ENCODE measurements at places on chromosomes 5 and 9.
A peak's percentile ranks its signal among the peaks of the same experiment; 100 is the strongest.

GRCh38 chr9:72365525-72366256, 683 bp upstream of the ZFAND5 start:
- ATAC-seq: peak; percentile 72

DNA sequence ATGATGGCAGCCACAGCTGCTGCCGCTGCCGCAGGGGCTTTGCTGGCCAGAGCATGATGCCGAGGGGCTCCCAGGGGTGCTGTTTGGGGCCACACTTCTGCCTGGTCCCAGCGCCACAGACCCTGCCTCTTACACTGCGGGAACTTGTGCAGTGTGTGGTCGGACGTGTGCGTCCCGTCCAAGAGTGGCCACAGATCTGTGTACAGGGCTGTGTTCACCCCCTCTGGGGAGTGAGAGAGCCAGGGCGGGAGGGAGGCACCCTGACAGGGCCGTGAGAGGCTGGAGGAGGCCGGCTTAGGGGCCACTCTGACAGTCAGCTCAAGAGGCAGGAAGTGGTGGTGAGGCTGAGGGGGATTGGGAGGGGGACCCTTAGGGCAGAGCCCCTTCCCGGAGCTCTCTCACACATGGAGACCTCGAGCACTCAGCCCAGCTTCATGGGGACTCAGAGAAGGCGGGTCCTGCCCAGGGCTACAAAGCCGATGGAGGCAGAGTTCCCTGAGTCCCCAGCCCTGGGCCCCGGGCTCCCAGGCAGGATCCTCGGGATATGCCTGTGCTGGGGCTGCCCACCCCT, 13.1 kb upstream of the CARD19 start:
- ATAC-seq: no peak

DNA sequence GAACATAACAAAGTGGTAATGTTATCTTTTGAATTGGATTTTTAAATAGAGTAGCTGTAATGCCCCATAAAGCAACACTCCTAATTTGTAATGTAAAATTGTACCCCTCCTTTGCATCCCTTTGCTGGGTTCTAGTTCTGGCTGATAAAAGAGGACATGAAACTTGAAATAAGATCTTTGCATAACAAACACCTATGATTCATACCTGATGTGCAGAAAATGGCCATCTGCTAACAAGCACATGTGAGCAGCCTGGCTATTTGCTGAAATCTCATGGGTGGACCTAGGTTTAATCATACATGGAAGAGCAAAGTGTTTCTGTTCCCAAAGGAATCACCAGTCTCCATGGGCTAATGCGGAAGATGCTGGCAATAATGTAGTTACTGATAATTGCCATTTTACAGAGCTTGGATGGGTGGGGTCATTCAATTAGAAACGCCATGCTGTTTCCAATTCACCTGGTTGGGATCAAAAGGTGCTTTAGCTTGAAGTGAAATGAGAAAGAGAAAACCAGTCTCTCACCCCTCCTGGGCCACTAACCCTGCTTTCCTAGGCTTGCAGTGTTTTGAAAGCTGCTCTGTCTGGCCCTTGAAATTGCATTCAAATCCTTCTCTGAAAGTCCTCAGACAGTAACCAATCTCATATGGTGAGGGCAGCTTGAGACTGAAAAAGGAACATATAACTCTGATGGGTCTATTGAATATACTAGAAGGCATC, 585.1 kb downstream of the TLE4 start:
- no peak for ATAC-seq

- no peak for ATAC-seq
These were observed 20.0 kb upstream of the GDNF start for GRCh38 chr5:37859805-37860204.

DNA sequence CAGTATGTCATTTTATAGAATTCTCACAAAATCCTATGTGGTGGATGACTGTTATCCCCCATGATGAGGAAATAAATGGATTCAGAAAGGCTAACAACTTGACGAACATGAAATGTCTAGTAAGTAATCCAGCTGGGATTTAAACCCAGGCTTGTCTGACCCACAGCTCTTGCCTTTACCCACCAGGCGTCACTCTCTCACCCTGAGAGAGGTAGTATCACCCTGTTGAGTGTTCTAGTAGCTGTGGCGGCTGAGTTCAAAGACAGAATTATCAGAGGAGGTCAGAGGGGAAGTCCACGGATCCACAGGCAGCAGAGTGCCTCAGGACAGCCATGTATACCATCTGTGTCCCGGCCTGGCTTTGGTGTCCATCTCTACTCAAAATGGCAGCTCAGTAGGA, 113.8 kb downstream of the ZNF462 start:
- ATAC-seq: no peak

GRCh38 chr5:73962801-73963425, 336.9 kb downstream of the ARHGEF28 start:
- no peak for ATAC-seq

DNA sequence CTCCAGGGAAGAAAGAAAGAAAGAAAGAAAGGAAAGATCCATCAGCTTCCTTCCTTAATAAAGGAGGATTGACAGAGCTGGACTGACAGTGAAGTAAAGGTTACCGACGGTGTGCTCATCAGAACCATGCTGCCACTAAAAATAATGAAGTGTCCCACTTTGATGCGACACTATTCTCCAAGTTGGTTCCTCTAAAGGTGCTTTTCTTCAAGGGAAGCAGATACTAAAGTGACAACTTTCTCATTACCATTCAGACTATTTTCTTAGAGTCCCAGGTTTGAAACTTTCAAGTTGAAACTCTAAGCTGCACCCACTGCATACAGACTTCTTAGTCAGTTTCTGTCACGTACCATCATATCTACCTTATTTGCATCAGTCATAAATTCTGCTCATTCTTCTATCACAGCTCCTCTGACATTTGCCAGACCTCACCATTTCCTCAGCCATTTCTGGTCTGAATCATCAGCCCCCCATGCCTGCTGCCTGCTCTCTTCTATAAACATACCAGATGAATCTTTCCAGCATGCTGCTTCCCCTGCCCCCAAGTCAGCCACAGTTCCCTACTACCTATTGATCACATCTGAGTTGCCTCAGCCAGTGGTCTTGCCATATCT, 177.6 kb downstream of the DEPDC1B start:
- ATAC-seq: peak; percentile 84

GRCh38 chr9:91740701-91741100, 209.3 kb downstream of the ROR2 start:
- no peak for ATAC-seq

GRCh38 chr9:111807197-111807596, 12.5 kb upstream of the SHOC1 start:
- no peak for ATAC-seq

- ATAC-seq: no peak
These were observed 234.7 kb downstream of the NMUR2 start for GRCh38 chr5:152170350-152170749.

GRCh38 chr9:4553951-4554381, 63.7 kb downstream of the SLC1A1 start:
- ATAC-seq: no peak

DNA sequence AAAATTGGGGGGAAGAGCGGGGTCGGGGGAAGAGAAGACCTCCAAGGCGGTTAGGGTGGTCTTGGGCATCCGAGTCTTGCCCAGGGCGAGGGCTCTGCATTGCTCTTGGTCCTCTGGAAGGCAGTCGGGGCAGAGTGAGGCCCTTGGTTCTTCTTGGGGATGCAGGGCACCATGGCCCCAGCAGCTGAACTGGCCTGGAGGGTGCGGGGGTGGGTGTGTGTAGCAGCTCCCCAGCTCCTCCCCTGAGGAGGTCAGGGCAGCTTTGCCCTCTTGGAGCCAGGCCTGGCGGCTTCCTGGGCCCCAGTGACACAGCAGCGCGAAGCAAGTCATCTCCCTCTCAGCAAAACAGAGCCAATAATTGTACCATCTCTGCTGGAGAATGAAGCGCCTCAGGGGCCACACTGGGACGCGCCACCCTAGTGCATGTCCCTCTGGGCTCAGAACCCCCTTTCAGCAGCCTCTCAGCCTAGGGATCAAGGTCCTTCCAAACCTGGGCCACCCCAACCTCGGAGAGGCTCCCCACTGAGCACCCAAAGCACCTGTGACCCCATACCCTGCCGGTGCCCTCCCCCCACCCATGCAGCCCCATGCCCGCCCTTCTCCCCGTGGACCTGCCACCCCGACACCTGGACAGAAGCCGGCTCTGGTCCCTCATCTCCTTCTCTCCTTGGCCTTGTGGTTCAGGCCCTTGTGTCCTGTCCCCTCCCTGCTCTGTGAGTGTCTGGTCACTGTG, 10.4 kb upstream of the RXRA start:
- no peak for ATAC-seq

DNA sequence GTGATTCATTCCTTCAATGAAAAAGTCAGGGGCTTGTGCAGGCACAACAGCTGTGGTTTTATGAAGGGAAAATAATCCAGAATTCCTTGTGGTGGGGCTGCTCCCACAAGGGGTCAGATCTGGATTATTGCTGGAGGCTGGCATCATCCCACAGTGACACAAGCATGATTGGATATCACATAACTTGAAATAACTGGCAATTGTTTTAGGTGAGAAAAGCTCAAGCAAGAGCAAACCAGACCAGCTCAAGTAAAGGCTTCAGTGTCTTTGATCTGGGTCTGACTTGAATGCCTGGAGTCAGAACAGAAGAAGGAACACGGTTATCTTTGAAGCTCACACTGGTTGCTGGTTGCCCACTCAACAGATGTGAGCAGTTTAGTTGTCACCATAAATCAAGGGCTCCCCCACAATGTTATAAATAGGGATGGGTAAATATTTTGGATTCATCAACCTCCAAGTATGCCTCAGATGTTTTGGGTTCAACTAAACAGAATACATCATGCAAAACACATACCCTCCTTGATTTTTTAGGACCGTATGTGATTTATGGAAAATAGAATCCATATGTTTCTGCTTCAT, 3.1 kb upstream of the ZNF474 start:
- ATAC-seq: no peak

GRCh38 chr5:160044391-160044804, 35.5 kb downstream of the TTC1 start:
- no peak for ATAC-seq

DNA sequence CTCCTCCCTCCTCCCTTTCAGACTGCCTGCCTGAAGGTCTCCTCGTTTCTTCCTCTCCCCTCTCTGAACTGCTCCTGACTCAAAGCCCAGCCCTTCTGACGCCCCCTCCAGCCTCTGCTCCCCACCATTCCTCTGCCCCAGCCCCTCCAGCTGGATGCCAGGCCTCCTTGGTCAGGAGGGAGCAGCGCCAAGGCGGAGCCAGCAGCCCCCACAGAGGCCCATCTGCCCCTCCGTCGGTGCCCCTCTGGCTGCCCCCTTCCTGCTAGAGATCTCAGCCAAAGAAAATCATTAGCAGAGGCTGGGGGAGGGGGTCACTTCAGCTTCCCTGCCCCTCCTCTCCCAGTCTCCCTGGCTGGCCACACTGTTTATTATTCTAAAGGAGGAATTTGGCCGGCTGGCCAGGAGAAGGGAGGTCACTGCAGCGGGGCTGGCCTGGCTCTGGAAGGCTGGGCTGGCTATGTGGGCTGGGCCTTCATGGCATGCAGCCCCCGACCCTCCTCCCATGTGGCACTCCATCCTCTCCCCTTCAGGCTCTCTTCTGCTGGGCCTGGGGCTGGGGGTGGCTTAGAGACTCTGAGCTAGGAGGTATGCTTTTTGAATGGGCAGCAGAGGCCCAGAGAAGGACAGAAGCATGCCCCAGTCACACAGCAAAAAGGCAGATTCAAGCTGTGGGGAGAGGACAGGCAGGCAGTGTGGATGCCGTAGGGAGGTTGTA, 16.9 kb downstream of the PDGFRB start:
- ATAC-seq: peak; percentile 62

GRCh38 chr9:84300271-84300670, 40.3 kb downstream of the SLC28A3 start:
- ATAC-seq: no peak

DNA sequence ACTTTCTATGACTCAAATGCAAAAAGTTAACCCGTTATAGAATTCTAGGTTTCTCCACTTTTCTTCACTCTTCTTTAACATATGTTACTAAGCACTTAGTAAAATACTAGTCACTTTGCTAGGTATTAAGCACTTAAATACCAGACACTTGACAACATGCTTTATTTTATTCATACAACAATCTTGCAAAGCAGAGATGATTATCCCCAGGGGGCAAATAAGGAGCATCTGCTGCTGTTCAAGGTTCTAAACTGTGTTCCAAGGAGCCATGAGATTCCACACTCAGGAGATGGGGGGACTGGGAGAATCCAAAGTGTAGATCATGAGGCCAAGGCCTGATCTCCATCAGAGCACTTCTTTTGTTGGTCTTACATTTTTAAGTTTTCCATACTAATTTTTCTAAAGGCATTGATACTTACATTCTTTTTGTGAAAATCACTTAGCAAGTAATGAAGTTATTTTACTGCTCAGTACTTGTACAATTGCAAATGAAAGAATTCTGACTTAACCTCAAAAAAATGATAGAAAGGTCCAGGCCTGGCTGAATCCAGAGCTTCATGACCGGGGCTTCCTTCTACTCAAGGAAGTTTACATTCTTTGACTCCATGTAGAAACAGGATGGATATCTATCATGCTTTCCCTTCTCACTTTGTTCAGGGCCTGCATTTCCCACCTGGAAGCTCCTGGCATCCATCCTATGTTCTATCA, 504.4 kb upstream of the WWC1 start:
- no peak for ATAC-seq

DNA sequence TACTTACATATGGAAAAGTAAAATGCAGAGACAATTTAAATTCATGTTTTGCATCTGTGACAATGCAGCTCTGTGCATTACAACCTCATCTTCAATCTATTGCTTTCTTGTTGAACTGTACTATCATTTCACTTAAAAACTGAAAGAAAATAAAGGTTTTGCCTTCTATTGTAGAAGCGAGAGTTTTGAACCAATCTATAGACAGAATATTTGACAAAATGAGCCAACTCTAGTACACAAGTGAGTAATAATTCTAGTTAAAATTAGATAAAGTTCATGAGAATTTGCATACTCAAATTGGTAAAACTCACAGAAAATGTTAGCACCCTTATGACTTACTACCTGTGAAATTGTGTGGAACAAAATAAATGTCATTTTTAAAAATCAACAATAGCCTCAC, 123.7 kb downstream of the EDIL3 start:
- ATAC-seq: no peak

DNA sequence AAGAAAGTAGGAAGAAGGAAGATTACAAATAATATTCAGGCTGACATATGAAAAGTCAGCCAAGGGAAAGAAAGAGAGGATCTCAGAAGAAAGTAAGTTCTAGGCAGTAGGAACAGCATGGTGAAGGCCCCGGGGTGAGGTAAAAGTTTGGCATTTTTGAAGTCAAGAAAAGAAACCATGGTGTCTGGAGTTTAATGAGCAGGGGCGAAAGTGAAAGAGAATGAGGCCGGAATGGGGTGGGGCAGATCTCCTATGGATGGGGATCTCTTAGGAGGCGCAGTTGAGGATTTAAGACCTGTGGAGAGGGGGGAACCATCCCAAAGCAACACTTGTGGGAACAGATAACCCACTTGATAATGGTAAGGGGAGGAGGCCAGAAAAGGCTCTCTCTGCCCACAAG, 42.3 kb upstream of the SMAD5 start:
- ATAC-seq: no peak

GRCh38 chr9:92770360-92770995, 5.8 kb upstream of the BICD2 start:
- ATAC-seq: no peak

- no peak for ATAC-seq
These were observed 9.9 kb downstream of the LCN1 start for GRCh38 chr9:135531096-135531495.

- ATAC-seq: 0 out of 3 replicates have a peak, but pooled peaks have one; percentile 31
These were observed 13.8 kb downstream of the TBC1D2 start for GRCh38 chr9:98241357-98242300.

- no peak for ATAC-seq
These were observed 33.1 kb downstream of the FYB1 start for GRCh38 chr5:39186289-39186688.
